ENCODE measurements at places on chromosomes 1 and 21.

GRCh38 chr21:21971384-21971783 is 973.2 kb downstream of the NCAM2 start:
- DNase-seq = no peak
- no peaks in the 10 kb centered on the region for H3K27me3 ChIP-seq
- no peak overlapping the region for H3K27ac ChIP-seq
- H3K36me3 ChIP-seq = no peaks in the 10 kb centered on the region

- no peak overlapping the region for H3K4me3 ChIP-seq
- no peak overlapping the region for H3K27ac ChIP-seq
- DNase-seq = no peak
- no peaks in the 10 kb centered on the region for H3K36me3 ChIP-seq
- H3K4me1 ChIP-seq = no peaks in the 10 kb centered on the region
Measured at GRCh38 chr1:77288275-77288674, 6.5 kb downstream of the AK5 start.

DNA sequence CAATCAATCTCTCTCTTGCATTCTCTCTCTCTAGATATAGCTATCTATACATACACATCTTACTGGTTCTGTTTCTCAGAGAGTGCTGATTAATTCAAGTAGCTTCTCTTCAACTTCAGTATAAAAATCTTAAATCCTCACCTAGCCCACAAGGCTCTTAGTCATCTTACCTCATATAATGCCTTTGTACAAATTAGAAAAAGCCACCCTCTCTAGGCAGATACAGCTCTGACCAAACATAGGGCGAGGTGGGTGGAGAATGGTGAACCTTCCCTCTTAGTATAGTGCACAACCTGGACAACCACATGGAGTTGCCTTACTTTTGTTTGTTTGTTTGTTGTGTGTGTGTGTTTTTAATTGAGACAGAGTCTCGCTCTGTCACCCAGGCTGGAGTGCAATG is 5.1 kb upstream of the INAVA start:
- H3K27ac ChIP-seq = no peak overlapping the region
- H3K27me3 ChIP-seq = no peaks in the 10 kb centered on the region
- no peak for DNase-seq
- no peak overlapping the region for H3K4me3 ChIP-seq
- peaks cover 68% of the 10 kb centered on the region for H3K4me1 ChIP-seq

DNA sequence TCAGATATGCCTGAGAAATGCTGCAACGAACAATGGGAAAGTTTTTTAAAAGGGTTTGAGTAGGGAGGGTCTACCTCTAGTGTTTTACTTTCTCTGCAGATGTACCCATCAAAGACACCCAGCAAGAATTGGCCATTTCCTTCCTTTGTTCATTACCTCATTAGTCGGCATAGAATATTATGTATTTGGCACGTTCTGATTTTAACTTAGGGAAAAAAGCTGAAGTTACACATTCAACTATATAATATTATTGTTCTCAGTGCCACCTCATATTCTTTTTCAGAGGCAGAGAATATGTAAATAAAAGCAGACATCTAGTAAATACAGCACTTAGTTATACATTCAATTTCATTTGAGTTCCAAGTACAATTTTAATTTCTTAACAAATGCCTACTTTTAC is 83.7 kb upstream of the PPP2R5A start:
- H3K4me1 ChIP-seq = no peaks in the 10 kb centered on the region
- H3K4me3 ChIP-seq = no peak overlapping the region
- no peak overlapping the region for H3K27ac ChIP-seq
- H3K36me3 ChIP-seq = no peaks in the 10 kb centered on the region
- no peaks in the 10 kb centered on the region for H3K27me3 ChIP-seq
- DNase-seq = no peak

DNA sequence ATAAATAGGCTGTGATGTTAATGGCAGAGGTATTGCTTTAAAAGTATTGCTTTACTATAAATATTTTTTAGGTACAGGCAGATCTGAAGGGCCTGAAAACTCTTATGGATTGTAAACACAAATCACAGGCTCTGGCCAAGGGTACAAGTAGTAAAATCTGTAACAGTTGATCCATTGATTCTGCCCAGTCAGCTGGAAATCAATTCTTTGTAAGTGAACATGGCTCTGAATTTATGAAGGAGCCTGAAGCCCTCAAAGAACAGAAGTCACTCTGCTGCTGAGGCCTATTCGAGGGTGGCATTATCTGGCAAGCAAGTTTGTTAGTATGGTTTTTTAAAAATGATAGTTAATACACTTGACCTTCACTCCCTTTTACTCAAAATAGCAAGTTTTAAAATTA is 834.0 kb upstream of the TMPRSS15 start:
- DNase-seq = no peak
- H3K27me3 ChIP-seq = no peaks in the 10 kb centered on the region

All from GM12878 (cell line).